Activated naive CD4-positive, alpha-beta T cell treated with anti-CD3 and anti-CD28 coated beads, Interleukin-2, amount 10 ng/mL, durations not matched to agents 7 days and 5 days (primary cell): ENCODE measurements at places on chromosomes 5 and 9.
A peak's percentile ranks its signal among the peaks of the same experiment; 100 is the strongest.

- no peaks in the 10 kb centered on the region for H3K36me3 ChIP-seq
- no peak overlapping the region for H3K4me3 ChIP-seq
- H3K27me3 ChIP-seq, result no peaks in the 10 kb centered on the region
Observed at GRCh38 chr5:137265457-137265856, 233.7 kb downstream of the SPOCK1 start.

- H3K4me1 ChIP-seq, result peaks cover 15% of the 10 kb centered on the region
- peak overlapping the region; percentile 49 for H3K4me3 ChIP-seq
- peaks cover 45% of the 10 kb centered on the region for H3K27me3 ChIP-seq
- DNase-seq, result no peak
- no peaks in the 10 kb centered on the region for H3K36me3 ChIP-seq
Observed at GRCh38 chr5:36743891-36744772, 132.4 kb upstream of the NIPBL start.

- H3K4me3 ChIP-seq, result no peak overlapping the region
- DNase-seq, result peak; percentile 74
- no peaks in the 10 kb centered on the region for H3K36me3 ChIP-seq
- H3K27ac ChIP-seq, result no peak overlapping the region
- H3K27me3 ChIP-seq, result peaks cover 29% of the 10 kb centered on the region
Observed at GRCh38 chr9:34493972-34494535, 28.7 kb downstream of the ENHO start.

DNA sequence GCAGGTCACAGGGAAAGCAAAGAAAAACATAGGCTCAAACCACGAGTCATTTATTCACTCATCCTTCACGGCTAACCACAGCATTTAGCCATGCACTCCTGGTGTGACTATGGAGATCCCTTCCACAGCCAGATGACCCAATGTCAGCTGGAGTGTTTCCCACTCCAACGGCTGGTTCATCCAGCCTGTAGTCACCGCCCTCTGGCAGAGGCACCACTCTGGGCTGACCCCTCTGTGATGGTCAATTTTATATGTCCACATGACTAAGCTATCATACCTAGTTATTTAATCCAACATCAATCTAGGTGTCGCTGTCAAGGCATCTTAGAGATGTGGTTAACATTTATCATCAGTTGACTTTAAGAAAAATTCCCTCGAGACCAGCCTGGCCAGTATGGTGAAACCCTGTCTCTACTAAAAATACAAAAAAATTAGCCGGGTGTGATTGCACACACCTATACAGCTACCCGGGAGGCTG is 9.5 kb upstream of the PHF19 start:
- H3K27ac ChIP-seq, result peak overlapping the region; percentile 74
- peaks cover 20% of the 10 kb centered on the region for H3K36me3 ChIP-seq
- H3K4me1 ChIP-seq, result peaks cover 86% of the 10 kb centered on the region
